ENCODE measurements at places on chromosomes 7 and 10.

DNA sequence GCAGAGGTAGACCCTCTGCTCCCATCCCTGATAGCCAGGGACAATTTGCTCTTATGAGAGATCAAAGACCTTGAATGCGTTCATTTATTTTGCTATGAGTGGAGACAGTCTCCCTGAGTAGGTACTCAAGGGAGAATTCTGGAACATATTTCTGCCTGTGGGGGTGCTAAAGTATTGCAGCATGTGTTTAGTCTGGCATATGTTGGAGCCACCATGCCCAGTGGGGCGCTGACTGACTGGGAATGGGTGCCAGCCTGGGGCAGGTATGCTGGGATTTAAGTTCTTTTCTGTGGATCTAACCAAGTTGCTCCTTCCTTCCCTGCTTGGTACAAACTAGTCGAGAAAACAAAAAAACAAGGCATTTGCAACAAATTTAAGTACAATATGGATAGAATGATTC is 99.1 kb downstream of the JCAD start:
- DNase-seq = no peak

GRCh38 chr7:47941136-47941844 is 7.0 kb downstream of the PKD1L1 start:
- no peak for DNase-seq

GRCh38 chr10:131043039-131043691 is 268.4 kb downstream of the TCERG1L start:
- DNase-seq = no peak

GRCh38 chr7:117937049-117937752 is 64.0 kb upstream of the CTTNBP2 start:
- no peak for DNase-seq

- DNase-seq = no peak
Observed at GRCh38 chr7:84137812-84138211, 56.8 kb downstream of the SEMA3A start.

- peak; percentile 40 for DNase-seq
Observed at GRCh38 chr7:26199301-26200037, 1.1 kb downstream of the HNRNPA2B1 start.

DNA sequence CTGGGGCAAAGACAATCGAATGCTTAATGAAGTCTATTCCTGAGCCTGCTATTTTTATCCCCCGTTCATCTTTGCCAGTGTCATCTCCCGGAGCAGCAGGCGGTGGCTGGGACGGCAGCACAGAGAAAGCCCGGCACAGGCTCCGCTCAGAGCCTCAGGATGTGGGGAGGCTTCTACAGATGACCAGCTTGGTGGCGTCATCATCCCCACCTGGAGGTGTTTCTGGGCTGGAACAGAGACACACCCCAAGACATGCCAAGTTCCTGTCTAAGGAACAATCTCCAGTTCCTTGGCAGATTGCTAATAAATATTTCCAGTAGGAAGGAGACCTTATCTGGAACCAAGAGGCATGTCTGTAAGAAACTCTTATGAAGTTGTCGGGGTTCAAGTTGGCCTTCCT is 552.4 kb upstream of the MGMT start:
- DNase-seq = no peak

GRCh38 chr7:106772655-106773108 is 92.4 kb upstream of the PIK3CG start:
- no peak for DNase-seq

DNA sequence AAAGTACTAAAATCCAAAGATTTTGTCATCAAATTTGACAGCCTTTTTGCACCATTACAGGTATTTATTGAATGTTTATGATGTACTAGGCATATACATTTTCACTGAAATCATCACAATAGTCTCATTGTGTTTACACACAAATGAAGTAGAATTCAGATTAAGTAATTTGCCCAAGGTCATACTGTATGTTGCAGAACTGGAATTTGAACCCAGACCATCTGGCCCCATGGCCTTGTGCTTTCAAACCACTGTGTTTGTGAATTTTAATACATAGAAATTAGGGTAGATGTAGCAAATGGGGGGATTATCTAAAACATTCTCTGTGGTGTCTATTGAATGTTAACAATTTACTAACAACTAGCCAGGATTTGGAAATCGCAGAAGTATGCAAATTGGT is 94.8 kb downstream of the POLL start:
- DNase-seq = no peak

- no peak for DNase-seq
Observed at GRCh38 chr10:33542752-33543505, 208.5 kb upstream of the NRP1 start.

DNA sequence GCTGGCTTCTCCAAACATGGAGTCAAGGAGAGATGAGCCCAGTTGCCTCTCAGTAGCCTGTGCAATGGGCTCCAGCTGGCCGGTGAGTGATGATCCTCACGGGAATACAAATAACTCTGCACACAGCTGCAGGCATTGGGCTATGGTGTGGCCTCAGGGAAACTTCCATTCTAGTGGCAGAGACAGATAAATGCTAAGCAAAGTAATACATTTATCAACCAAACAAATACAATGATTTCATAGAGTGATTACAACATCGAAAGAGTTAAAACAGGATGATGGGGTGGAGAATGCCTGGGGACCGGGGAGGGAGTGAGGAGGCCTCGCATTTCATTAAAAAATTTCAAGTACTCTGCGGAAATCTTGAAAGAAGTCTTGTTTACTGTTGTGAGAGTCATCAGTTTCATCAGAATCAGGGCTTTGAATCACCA is 15.0 kb upstream of the AKR1B1 start:
- no peak for DNase-seq

DNA sequence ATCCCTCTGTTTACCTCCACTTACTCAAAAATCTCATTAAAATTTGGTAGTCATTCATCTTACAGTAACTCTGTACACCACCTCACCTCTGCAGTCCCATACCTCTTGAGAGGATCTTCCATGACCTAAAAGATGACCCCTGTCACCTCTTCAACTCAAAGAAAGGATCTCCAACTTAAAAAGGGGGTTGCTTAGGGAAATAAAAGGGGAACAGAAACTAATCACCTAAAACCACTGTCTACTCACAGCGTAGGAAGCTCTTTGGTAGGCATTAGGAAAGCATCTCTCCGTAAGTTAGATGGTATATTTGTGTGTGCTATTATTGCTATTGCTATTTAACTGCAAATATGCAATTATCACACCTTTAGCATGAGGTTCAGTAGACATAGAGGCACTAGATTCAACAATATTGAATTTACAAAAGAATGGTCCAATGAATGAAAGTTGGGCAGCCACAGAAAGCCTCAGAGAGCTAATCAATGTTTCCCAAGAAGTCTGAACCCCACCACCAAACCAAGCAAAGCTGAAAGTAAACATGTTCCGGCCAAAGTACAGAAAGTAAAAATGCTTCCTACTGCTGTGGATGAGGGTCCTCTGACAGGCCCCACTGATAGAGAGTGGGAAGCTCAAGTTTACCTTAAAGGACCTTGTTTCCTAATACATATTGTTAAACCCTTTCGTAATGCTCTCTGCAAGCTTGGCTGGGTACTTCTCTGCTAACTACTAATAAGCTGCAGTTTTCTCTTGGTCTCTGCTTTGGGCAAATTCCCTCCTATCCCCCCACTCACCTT is 105.8 kb downstream of the GRM8 start:
- DNase-seq = no peak

DNA sequence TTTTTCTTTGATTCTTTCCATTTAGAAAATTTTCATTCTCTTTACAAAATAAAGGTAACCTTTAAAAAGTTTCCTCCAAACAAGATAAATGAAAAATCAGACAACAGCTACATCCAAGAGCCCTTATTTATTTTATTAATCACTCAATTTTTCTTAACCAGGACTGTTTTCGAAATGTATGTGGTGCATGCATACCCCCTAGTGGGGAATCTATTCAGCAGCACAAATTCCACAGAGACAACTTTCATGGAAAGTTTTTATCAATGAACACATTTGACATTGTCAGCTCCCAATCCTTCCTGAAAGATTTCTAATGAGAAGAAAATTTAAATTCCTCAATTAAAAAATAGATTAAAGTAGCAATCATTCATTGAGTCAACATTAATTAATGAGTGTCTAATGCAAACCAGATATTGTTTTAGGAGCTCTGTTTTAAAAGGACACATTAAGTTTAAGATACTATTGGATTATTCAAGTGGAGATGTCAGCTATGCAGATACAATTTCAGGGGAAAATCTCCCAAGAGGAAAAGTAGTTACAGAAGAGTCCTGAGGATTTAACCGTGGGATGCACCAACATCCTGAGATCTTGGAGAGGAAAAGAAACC is 5.2 kb upstream of the HTR7 start:
- no peak for DNase-seq

DNA sequence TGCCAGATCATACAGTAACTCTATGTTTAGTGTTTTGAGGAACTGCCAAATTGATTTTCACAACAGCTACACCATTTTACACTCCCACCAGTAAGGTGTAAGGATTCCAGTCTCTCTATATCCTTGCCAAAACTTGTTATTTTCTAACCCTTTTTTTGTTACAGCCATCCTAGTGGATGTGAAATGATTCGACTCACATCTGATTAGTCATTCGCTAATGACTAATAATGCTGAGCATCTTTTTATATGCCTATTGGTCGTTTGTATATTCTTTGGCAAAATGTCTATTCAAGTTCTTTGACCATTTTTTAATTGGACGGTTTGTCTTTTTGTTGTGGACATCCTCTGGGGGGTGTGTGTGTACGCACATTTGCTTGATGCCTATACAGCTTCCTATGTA is 142.8 kb downstream of the DGKB start:
- DNase-seq = no peak

DNA sequence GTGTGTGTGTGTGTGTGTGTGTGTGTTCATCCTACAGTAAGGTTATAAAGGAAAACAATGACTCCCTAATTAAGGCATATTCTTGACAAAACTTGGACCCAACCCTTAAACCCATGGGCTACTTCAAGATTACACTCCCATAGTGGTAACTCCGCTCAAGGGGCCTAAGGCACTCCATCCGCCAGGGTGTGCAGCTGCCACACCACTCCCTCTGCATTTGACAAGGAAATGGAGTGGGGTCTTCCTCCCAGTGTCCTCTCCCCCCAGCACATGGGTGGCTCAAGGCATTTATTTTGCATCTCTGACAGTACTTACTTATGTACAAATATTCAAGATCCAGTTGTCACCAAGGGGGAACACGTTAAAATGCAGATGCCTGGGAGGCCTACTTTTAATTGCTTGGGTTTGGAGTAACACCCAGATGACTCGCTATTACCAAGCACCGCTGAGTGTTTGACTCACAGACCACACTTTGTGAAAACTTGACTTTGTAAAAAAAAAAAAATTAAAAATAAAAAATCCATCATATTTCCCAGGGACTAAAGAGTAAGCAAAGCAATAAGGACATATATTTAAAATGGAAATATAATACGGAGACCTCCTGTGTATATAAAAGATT is 53.0 kb upstream of the AGR3 start:
- no peak for DNase-seq

DNA sequence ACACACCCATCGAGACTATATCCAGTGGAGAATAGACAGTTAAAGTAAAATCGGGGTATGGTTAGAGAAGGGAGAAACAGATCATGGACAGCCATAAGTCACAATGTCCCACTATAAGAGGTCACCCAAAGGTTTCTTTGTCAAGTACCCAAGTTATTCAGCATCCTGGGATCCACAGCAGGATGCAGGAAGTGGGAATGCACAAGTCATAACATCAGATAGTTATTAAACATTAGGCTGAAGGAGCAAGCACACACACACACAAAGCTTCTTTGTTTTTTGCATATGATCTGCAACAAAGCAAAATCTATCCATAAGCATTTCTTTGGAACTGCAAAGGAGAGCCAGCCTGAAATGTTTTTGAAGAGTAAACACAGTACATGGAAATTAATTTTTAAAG is 111.6 kb downstream of the NOC3L start:
- DNase-seq = no peak

GRCh38 chr10:31749981-31750840 is 178.4 kb downstream of the ARHGAP12 start:
- no peak for DNase-seq

DNA sequence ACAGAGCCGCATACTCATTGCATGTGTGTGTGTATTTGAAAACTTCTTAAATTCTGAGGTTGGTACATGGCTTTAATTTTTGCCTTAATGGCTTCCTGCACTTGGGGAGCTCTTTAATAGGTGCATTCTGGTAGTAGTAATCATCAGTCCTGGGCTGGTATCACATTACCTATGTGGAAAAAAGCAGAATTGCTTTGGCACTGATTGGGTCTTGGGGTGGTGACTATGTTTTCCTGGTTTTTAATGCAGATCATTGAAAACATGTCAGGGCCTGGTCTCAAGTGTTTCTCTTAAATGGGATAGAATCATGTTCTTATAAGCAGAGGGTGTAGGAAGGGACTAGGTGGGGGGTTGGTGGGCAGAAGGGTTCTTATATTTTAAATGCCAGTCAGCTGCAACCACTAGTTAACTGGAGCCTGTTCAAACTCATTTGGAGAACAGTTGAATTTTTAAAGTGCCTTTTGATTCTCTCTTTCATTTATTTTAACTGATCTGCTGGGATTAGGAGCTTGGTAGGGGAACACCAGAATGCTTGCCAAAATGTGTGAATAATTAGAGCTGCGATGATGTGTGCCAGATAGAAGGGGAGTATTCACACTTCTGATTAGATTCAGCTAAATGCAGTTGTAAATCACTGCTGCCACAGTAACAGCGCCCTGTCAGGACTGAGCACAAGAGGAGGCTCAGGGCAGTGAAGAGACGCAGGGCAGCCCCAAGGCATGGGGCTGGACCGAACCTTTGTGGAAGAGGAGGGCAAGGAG is 633.5 kb upstream of the GALNT17 start:
- no peak for DNase-seq

GRCh38 chr7:55244006-55244745 is 121.0 kb upstream of the LANCL2 start:
- no peak for DNase-seq

DNA sequence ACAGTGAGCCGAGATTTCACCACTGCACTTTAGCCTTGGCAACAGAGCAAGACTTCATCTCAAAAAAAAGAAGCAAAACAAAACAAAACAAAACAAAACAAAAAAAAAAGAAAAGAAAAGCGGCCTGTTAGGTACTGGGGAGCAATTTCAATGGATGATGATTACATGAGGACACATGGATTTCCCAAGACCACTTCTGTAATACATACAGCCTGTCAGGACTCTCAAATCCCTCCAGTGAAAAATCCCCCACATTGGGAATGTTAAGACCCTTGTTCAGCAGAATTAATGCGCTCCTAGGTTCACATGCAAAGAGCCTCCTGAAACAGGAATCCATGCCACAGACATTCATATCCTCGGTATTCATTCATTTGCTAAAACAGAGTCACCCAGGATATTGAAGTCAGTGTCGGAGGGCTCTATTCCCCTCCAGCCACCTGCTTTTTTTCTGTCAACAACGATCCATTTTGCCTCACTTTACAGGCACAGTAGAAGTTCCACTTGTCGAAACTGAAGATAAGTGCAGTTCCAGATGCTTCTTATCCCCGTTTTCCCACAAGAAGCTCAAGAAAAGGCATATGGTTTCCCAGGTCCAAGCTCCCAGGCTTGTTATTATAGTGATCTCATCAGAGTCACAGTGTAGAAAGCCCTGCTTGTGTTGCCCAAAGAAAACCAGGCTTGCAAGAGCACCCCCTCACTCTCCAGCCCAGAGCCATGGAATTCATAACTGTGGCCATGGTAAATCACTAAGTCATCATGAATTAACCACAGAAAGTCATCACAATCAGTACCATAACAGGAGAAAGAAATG is 20.2 kb downstream of the SLC16A12 start:
- no peak for DNase-seq

Measured in stimulated activated CD8-positive, alpha-beta memory T cell treated with anti-CD3 and anti-CD28 coated beads, Interleukin-12 subunit alpha, Interleukin-12 subunit beta, amount 100 ng/mL, for 4 hours (primary cell).